ENCODE measurements at places on chromosomes 2 and 18.

- DNase-seq = no peak
Observed at GRCh38 chr18:59706499-59706898, 9.3 kb upstream of the CCBE1 start.

DNA sequence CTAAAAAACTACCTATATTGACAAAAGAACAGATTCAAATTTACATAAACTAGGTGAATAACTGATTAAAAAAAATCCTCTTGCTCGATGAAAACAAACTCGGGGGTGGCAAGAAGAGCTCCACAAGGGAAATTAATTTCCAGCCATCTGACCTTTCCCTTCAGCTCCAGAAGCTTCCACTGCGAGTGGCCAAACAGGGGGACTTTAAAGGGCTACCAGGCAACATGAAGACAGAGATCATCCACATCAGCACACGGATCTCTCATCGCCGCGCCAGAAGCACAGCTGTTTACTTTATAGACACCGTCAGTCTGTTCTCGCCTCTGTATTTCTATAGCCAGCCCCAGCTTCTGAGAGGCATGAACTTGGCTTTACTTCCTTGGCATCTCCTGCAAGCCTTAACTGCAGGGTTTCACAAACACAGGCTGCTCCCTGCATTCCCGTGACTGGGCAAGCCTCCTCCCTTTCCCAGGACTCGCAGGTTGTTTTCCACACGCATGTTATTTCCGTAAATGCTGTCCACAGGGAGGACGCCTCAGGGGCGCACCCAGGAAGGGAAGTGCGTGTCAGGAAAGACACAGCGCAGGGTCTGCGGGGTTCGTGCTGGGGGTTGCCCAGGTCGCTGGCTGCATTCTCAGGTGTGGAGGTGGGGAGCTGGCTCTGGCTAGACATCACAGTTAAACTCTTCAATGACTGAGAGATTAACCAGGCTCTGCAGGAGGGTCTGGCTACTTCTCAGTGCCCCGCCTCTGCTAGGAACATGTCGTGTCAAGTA lies 85.0 kb downstream of the USP40 start:
- DNase-seq = no peak

DNA sequence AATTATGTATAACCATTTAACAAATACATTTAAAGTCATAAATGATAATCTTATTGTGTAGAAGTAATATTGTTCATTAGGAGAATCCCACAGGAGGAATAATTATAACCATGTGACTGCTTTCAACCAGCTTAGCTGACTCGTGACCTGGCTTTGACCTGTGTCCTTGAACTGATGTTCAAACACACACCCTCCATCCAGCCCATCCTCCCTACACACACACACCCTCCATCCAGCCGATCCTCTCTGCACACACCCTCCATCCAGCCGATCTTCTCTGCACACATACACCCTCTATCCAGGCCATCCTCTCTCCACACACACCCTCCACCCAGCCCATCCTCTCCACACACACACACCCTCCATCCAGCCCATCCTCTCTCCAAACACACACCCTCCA lies 83.5 kb downstream of the EIPR1 start:
- DNase-seq = no peak

DNA sequence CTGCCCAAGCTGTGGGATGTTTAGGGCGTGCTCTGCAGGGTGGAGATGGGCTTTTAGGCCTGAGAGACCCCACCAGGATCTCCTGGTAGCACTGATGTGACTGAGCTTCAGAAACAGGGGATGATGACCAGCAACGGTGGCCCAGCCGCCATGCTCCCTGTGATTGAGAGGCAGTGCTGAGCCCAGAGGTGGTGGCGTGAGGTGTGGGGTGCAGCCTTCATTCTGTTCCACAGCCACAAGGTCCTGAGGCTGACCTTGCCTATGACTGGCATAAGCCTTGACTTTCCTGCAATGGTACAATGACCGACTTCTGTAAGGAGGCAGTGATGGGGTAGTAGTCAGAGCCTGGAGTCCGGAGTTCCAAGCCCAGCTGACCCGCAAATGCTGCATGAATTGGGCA lies 263.3 kb downstream of the TSN start:
- DNase-seq = no peak

DNA sequence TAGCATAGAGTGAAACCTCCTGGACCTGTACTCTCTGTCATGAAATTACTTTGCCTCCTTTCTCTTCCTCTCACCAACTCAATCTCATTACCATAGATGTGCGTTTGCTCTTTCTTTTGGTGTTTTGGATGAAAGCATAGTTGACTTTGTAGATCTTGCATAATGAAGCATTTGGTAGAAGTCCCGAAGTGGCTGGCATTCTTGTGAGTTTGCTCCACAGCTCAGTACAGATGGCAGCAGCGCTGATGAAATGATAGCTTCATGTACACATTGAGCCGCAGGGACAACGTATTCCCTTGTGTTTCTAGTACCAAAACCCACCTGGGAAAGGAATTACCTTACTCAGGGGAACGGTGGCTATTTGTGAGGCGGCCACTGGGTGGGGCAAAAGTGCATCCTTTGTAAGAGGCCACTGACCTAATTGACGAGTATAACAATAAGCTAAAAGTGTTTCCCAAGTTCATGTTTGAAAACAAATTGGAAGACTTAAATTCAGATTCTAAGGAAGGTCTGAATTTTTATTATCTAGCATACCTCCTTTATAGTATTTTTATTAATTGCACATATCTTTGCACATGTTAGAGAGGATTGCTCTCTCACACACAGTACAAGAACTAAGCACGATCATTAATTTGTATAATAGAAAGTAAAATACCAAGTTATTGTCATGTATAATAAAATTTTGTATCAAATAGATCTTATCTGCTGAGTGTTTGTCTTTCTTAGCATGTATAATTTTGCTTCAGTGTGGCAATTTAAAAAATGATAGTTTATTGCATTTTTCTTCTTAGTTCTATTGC lies 25.4 kb upstream of the CDH7 start:
- no peak for DNase-seq

Data from kidney capillary endothelial cell (primary cell).